ENCODE measurements at places on chromosomes 7 and 10.
A peak's percentile ranks its signal among the peaks of the same experiment; 100 is the strongest.

DNA sequence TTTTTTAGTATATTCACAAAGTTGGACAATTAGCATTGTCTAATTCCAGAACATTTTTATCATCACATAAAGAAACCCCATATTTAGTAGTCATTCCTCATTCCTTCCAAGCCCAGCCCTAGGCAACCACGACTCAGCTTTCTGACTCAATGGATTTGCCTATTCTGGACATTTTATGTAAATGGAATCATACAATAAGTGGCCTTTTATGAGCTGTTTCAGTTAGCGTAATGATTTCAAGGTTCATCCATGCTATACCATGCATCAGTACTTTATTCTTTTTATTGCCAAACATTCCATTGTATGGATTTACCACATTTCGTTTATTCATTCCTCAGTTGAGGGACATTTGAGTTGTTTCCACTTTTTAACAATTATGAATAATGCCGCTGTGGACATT, 249.2 kb downstream of the DYNC1I1 start:
- no peak for DNase-seq

DNA sequence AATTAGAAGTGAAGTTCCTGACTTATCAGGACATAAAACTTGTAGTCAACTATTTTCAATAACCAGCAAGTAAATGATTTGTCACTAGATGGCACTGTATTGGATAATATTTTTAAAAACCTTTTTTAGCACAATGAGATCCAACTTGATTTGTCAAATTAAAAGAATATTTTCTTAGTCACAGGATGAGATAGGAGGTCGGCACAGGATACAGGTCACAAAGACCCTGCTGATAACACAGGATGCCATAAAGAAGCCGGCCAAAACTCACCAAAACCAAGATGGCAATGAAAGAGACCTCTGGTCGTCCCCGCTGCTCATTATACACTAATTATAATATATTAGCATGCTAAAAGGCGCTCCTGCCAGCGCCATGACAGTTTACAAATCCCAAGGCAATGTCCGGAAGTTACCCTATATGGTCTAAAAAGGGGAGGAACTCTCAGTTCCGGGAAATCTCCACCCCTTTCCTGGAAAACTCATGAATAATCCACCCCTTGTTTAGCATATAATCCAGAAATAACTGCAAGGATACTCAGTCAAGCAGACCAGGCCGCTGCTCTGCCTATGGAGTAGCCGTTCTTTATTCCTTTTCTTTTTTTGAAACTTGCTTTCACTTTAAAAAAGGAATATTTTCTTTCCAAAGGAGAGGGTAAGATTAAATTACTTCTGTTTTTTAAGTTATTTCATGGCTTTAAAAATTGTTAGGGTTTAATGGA, 255.7 kb upstream of the MKLN1 start:
- DNase-seq, result peak; percentile 32

- DNase-seq, result no peak
Measured at GRCh38 chr7:156220078-156220605, 407.9 kb upstream of the SHH start.

GRCh38 chr10:78935697-78936407, 132.9 kb upstream of the ZMIZ1 start:
- no peak for DNase-seq

DNA sequence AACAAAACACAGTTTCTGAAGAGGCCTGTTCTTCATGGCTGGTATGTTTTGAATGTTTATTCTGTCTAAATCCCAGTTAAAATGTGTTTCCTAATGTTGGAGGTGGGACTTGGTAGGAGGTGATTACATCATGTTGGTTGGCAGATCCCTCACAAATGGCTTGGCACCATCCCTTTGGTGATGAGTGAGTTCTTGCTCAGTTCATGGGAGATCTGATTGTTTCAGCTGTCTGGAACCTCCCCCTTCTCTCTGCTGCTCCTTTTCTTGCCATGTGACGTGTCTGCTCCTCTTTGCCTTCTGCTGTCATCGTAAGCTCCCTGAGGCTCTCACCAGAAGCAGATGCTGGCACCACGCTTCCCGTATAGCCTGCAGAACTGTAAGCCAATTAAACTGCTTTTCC, 383.6 kb upstream of the TPK1 start:
- no peak for DNase-seq

DNA sequence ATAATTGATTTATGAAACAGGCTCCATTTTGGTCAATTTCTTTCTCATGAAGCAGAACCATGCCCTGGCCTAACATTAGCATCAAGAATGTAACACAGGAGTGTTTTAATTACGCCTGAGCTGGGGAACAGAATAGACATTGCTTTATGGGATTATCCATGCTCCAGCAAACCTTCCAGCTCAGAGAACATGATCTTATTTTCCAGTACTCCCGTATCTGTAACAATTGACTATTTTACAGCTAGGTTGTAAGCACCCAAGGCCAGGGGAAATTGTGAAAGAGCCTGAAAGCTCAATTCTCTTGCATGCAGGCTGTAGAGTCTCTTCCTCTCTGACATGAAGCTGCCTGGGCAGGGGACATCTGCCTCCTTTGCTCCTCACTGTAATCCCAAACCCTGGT, 30.8 kb upstream of the CRYGN start:
- DNase-seq, result no peak

GRCh38 chr10:89332123-89332633, 4.4 kb downstream of the IFIT3 start:
- DNase-seq, result no peak

GRCh38 chr7:33725111-33726025, 180.0 kb upstream of the BMPER start:
- DNase-seq, result no peak
